ENCODE measurements at places on chromosomes 6 and 20.

DNA sequence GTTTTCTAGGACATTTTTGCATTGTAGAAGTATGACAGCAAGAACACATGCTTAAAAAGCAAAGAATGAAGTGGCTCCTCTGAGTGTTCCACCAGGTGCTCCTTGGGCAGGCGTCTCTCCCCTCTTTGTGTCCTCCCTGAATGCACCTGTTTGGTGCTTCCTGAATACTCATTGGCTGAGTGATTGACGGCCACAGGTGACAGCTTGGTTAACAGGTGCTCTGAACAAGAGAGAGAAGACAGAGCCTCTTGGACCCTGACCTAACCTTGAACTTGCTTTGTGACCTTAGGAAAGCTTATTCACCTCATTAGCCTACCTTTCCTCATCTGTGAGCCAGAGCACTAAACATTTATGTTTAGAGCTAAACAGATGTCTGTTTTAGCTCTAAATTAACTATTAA, 93.7 kb downstream of the TULP4 start:
- no peak for DNase-seq

DNA sequence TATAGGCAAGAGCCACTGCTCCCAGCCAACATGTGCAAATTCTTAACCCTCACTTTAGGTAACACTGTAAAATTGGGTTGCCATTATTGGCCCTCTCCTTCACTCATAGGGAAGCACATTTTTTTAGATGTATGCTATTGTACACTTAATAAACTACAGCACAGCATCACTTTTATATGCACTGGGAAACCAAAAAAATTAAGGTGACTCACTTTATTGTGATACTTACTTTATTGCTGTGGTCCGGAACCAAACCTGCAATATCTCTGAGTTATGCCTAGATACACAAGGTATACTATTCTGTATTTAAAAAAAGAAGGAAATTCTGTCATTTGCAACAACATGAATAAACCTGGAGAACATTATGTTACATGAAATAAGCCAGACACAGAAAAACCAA, 40.5 kb downstream of the IPCEF1 start:
- DNase-seq = no peak

DNA sequence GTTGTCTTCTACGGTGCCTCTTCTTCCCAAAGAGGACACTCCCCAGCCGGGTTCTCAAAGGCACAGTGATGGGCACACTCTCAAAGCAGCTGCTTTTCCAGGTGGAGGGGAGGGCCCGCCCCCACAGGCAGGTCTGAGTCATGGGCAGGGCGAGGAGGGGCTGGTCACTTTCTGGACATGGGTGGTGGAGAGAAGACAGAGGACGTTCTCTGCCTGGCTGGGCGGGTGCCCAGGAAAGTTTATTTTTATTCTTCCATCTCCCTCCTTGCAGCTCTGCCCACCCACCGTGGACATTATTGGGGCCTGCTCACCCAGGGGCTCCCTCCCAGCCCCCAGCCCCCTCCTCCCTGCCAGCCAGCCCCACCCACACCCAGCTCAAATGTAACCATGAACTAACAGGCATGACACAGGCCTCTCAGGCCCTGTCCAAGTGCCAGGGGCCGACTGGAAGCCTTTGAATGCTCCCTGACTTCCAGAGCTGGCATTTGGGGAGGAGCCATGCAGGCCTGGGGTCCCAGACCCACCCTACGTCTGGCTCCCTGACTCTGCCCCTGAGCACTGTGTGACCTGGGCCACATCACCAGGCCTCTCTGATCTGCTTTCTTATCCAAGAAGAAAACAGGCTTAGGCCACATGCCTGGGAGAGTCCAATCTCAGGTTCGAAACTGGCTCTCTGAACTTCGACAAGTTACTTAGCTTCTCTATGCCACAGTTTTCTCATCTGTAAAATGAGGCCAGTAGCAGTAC, 8.0 kb downstream of the TGM2 start:
- DNase-seq = no peak

DNA sequence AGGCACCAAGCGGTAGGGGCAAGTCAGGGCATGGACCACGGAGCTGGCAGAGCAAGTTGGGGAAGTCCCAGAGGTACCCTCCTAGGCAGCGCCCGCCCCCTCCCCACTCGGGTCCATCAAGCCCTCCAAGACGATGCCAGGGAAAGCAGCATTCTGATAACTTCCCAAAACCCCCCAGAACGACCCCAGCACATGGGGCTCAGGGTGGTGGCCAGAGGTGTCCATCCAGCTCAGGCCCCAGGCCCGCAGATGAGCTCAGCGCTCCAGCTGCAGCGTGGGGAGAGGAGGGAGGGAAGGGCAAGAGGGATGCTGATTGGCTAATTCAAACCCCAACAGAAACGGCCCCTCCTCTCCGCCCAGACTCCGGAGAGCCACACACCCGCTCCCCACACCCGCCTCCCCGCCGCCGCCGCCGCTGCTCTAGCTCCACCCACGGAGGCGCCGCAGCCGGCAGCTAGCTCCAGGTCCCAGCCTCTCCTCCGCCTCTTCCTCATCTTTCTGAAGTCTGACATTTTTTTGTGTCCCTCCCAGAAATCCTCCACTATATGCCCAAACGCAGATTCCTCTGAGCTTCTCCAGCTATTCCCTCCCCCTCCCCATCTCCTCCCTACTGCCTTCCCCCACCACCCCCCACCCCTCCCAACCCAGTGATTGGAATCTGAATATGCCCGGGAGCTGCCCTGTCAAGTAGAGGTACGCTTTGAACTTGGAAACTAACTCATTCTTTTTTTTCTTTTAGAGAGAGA, 40.3 kb upstream of the TLDC2 start:
- DNase-seq = peak; percentile 80

DNA sequence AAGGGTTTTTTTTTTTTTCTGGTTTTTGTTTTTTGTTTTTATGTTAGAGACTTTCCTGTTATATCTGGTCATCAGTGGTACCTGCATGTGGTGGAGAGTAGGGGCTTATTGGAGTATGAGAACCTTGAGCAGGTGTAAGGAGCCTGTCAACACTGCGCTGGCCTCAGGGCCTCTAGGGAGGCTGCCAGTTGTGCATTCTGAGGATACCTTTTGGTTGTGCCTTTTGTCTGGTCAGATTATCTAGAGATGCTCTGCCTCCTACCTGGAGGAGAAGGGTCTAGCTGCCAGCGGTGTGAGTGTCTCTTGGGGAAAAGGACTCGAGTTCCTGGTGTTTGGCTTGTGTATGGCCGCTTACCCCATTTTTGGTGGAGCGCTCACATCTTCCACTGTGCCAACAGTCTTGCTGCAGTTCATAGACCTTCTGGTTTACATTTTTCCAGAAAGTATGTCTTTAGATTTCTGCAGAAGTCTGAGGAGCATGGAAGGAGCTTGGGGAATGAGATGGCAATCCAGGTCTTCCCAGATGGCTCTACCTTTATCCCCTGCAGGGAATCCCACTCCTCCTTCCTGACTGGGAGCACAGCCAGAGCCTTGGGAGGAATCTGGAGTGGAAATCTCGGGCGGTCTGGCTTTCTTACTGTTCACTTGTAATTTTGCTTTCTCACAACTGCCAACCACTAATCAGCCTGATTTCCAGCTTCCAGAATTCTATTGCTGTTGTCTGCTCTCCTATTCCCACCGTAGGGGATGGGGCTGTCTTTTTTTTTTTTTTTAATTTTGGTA, 49.9 kb downstream of the PTPN1 start:
- DNase-seq = no peak

- no peak for DNase-seq
These were observed 321.2 kb upstream of the RUNX2 start for GRCh38 chr6:45006893-45007292.

DNA sequence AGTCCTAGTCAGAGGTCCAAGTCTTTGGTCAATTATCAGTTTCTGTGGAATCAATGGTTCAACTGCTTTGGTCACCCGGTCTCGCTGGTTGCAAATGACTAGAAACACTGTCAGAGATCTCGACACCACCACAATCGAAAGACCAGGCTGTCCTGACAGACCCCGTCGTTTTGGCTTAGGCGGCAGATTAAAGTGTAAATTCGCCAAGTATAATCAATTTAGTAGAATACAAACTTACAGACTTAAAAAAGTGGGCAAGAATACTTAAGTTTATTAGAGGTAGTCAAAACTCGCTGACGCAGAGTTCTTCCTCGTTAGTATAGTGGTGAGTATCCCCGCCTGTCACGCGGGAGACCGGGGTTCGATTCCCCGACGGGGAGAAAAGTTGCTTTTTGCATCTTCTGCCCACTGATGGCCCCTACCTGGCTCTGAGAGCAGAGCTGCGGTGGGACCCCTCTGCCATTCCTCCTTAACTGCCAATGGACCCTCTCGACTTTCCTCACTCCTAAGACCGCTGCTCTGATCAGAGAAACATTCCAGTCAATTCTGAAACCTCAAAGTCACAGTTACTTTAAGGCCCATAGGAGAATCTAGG, 30.6 kb upstream of the ZNF184 start:
- peak; percentile 63 for DNase-seq

GRCh38 chr6:136408204-136408603, 118.6 kb upstream of the BCLAF1 start:
- DNase-seq = no peak

DNA sequence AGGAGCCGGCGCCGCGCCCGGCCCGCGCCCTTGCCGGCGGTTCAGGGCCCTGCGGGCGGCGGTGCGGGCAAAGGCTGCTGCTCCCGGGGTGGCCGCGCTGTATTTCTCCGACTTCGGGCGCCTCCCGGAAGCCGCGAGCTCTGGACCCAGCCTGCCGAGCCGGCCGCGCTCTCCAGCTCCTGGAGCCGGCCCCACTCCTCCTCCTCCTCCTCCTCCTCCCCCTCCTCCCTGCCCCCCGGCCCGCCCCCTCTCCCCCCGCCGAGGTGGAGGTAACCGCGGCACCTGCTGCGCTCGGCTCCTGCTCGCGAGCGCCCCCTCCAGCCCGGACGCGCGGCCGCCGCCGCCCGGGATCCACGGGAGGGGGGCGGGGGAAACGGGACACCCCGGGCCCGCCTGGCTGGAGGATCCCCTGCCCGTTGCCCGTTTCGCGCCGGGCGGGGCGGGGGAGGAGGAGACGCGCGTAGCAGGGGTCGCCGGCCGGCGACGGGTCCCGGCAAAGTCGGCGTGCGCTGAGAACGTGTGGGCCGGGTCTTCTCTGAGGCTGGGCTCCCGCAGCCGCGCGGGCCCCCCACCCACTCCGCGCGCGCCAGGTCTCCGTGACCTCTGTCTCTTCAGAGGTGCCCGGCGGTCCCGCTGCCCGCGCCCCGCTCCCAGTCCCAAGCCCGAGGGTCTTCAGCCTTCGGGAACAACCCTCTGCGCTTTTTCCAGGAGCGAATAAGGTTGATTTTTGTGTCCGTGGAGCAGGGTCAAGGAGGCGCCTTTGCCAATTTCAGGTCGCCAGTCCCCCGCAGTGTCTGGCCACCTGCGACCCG, at the start of gene SLC22A23:
SLC22A23 (minus strand) TSS at position 153 of the 812 bp plus-strand sequence. CDS start 491 bp downstream, outside the sequence.
- peak; percentile 55 for DNase-seq

DNA sequence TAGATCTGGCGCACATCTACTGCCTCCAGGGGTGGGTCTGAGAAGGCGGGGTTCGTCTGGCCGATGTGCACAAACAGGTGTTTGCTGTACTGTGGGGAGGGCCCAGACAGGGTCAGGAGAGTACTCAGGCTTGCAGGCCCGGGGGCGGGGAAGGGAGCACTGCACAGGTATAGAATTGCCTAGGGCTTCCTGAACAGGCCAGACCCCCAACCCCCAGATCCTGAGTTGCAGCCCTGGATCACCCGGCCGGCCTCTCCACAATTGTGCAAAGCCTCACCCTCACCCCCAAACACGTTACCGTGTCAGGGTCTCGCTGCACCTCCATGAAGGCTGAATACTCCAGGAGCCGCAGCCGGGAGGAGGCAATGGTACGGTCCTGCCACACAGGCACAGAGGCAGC, 7.8 kb downstream of the RPL10A start:
- no peak for DNase-seq

- no peak for DNase-seq
These were observed 48.3 kb downstream of the AHI1 start for GRCh38 chr6:135449246-135449645.

DNA sequence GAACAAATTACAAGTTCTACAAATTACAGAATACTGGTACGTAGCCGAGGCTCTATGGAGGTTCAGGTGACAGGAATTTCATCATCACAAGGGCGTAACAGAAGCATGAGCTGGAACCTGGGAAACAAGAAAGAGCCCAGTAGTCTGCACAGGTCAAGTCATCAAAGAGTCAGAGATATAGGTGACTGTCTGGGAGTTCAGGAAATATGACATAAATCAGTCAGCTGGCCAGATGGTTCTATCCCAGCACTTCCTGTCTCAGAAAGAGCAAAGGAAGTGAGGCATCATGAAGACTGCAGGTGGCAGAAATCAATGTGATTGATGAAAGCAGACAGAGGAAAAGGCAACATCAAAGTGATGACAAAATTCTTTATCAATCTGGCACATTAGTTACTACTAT, 23.3 kb downstream of the MYCT1 start:
- DNase-seq = no peak

- DNase-seq = peak; percentile 52
These were observed at the start of the genes HSPA1A and HSPA1L for GRCh38 chr6:31815025-31815838. Gene HSPA1A (plus strand): TSS chr6:31815543. CDS start chr6:31815757, 214 bp downstream. Gene HSPA1L (minus strand): TSS chr6:31815283. CDS start chr6:31811972, 3,311 bp downstream.

- no peak for DNase-seq
These were observed 418.5 kb upstream of the BTBD3 start for GRCh38 chr20:11499101-11499634.

DNA sequence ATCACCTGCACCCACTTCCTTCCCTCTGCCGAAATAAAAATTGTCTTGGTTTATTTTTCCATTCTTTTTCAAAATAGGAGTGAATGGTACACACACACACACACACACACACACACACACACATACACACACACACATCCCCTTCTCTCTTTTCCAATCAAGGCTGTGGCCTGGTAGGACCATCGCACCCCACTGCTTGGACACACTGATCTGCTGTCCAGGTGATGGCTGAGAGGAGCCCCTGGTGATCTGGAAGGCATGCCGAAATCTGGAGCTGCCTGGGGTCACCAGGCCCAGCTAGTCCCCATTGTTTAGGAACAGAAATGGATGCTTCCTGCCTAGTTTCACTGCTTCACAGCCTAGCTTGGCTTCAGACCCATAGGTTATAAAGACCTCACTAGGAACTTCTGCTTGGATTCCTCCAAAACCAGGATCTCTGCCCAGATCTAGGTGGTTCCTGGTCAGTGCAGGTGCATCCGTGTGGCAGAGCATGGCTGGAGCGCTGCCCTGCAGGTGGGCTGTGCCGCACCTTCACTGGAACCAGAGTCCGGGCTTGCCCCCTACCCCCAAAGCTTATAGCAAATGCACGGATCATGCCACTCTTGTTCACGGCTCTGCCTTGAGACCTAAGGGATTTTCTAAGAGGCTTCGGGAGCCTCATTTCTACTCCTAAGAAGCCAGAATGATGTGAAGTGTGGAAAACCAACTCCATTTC, 42.9 kb upstream of the DACT2 start:
- no peak for DNase-seq

DNA sequence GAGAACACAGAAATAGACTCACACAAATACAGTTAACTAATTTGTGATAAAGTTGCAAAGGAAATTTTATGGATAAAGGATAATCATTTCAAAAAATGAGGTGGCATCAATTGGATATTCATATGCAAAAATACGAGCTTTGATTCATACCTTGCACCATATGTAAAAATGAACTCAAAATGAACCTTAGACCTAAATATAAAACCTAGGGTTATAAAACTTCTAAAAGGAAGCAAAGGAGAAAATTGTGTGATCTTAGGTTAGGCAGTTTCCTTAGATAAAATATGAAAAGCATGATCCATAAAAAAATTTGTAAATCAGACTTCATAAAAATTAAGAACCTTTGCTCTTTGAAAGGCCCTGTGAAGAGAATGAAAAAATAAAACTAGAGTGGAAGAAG, 85.5 kb downstream of the F13A1 start:
- no peak for DNase-seq

- DNase-seq = no peak
These were observed 3.9 kb downstream of the NOL4L start for GRCh38 chr20:32580970-32581838.

- DNase-seq = no peak
These were observed 59.9 kb downstream of the REV3L start for GRCh38 chr6:111423055-111423633.

- DNase-seq = peak; percentile 67
These were observed 124.6 kb upstream of the BTN3A2 start for GRCh38 chr6:26240157-26241032.
